Inflammatory macrophage (primary cell): ENCODE measurements at places on chromosomes 7 and 10.

GRCh38 chr10:1212571-1213141 is 156.5 kb downstream of the WDR37 start:
- DNase-seq, result no peak

- no peak for DNase-seq
Observed at GRCh38 chr7:39269034-39269433, 291.3 kb downstream of the POU6F2 start.

DNA sequence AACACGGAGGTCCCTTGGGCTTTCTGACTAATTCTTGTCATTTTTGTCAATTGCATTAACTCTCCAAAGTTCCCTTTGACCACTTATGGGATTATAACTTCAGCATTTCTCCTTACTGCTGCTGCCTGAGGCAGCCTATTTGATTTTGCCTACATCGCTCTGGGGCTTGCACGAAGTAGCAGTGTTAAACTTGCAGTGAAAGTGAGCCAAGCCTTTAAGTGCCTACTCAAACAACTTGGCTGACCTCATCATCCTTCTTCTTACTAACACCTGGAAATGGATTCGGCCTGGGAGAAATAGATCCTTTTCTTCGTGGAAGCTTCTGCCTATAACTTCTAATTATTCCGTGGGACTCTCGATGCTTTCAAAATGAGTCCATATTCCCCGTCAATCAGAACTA is 76.6 kb downstream of the DGKB start:
- no peak for DNase-seq

GRCh38 chr10:85602306-85602705 is 764.3 kb downstream of the GRID1 start:
- DNase-seq, result no peak

DNA sequence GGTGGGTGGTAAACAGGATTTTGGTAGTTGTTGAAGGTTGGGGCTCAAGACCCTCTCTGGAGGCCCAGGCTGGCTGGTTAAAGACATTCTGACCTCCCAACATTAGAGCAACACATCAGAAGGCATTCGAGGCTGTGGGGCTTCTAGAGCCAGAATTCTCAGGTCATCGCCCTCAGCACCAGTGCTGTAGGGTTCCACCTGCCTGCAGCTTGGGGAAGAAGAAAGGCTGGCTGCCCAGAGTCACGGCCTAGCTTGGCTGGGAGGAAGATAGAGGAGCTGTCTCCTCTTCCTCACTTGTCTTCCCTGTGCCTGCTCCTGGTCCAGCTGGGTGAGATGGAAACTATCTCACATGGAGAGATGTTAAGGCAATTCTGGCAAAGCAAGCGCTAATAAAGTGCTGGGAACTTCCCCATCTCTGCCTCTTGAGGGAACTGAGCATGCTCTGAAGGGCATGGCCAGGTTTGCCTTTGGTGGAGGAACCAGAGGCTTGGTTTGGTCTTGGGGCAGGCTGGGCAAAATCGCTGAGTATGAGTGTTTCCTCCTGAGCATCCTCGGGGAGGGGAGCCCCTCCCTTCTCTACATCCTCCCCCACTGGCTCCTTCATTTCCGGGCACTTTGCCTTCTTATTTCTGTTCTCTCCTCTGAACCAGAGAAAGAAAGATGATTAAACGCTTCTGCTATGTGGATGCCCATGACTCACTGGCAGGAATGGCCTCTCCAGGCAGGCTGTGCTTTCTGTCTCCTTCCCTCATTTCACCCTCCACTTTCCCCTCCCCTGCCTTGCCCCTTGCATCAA is 509.0 kb upstream of the PODXL start:
- no peak for DNase-seq

- DNase-seq, result no peak
Observed at GRCh38 chr7:4234886-4235285, 447.2 kb upstream of the FOXK1 start.

DNA sequence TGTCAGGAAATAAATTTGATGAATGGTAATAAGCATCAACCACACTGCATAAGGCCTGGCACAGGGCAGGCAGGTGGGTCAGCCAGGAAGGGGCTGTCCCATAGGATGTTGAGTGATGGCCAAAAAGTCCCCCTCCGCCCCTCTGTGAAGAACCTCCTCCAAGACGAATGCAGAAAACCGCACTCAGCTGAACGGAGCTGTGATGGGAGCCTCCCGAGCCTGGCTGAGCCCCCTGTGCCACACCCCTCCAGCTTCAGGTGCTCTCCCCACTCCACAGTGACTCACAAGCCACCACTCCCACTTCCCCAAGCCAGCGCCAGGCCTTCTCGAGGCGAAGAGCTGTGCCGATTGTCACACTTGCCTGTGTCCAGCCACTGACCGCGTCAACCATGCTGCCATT is 184.2 kb downstream of the MAD1L1 start:
- no peak for DNase-seq

DNA sequence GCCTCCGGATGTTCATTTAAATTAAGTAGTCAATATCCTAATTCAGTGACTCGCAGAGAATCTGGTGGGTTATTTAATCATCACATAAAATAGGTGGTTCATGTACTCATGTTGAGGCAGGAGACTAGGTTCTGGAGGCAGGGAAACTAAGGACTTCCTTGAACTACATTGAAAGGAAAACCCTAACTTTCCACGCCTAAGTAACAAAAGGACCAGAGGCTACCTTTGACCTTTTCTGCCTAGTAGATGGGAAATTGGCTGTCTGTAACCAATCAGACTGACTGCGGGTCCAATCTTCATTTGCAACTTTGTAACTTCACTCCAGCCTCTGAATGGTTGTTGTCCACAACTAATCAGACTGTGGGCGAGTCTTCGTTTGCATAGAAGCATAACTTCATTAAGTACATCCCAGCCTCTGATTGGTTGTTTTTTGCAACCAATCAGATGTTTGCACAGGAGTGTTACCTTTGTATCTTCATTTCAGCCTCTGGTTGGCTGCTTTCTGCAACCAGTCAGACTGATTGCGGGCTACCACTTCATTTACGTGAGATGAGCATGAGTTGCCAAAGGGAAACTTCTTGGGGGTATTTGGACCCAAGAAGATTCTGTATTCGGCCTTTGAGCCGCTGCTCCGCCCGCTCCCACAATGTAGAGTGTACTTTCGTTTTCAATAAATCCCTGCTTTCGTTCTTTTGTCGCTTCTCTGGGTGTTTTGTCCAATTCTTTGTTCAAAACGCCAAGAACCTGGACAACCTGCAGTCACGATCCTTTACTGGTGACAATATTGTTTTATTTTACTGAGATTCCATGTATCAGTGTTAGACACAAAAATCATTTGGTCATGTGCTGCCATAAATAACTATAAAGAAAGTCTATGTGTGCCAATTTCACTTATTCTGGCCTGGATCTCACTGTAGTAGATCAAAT is 1.7 kb upstream of the ST7 start:
- DNase-seq, result no peak

GRCh38 chr10:72257051-72257892 is 16.5 kb upstream of the DDIT4 start:
- DNase-seq, result peak; percentile 87

DNA sequence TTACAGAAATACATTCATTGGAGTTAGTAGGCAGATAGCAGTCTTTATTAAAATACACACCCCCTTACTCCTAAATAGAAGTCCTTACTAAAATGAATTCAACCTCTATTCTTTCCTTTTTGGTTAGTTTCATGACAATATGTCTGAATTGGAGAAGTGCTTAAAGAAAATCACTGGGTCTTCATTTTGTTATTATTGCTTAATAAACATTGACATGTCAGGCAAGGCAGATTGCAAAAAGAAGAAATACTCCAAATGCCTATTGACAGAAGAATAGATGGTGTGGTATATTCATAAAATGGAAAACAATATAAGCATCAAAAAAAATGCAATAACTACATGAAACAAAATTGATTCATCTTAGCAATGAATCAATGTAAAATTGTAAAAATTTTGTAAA is 135.5 kb downstream of the TMEM26 start:
- no peak for DNase-seq

GRCh38 chr10:24872790-24873182 is 79.6 kb downstream of the PRTFDC1 start:
- no peak for DNase-seq

- DNase-seq, result no peak
Observed at GRCh38 chr10:26721561-26721960, 24.1 kb downstream of the PDSS1 start.

DNA sequence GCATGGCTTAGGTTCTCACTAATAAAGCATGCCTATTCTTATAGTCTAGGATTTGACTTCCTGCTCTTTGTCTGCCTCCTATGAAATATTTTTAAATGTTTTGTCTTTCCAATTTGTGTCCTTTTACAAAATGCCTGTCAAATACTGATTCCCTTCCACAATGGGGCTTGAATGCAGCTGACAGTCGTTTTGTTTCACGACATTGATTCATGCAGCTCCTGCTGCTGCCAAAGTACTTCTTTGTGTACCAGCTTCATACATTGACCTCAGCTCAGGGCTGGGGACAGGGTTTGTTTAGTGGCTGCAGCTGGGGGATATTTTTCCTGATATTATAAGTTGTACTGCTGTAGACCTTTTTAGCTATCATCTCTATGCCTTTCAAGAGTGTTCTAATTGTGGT is 371.9 kb upstream of the CHRM2 start:
- DNase-seq, result no peak

DNA sequence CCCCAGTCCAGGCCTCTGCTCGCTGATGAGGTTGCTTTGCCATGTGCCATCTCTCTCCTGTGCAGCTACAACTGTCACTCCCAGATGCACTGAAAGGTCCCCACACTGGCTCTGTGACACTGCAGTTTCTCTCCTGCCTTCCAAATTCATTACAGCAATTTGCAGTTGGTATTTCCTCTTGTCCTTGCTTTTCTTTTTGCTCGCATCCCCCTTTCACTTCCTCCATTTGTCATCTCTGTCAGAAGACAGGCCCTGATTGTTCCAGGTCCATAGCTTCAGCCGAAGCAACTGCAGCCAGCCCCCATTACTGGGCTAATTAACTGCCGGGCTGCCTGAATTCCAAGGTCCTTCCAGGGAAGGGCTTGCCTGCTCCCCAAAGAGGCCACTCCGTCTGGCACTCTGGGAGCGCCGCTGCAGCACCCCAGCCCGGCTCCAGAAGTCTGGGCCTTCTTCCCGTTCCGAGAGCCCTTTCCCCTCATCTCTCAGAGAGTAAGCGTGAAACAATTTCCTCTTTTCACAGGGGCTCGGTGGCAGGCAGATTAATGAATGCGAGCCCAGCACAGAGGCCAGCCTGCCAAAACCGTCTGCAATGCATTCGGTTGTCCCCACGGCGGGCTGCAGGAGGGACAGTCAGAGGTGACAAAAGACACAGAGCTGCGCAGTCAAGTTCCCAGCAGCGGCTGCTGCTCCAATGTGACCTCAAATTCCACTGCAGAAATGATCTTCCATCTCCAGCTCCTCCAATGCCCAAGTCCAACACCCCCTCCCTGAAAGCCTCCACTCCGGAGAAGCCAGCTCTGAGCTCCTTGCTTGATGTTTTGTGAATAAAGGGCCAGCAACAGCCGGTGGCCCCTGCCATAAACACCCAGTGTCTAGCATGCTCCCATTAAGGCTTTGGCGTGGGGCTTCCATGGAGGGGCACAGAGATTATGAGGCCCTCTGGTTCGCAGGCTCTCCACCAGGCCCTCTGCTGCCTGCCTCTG is 279.4 kb upstream of the HABP2 start:
- peak; percentile 76 for DNase-seq

DNA sequence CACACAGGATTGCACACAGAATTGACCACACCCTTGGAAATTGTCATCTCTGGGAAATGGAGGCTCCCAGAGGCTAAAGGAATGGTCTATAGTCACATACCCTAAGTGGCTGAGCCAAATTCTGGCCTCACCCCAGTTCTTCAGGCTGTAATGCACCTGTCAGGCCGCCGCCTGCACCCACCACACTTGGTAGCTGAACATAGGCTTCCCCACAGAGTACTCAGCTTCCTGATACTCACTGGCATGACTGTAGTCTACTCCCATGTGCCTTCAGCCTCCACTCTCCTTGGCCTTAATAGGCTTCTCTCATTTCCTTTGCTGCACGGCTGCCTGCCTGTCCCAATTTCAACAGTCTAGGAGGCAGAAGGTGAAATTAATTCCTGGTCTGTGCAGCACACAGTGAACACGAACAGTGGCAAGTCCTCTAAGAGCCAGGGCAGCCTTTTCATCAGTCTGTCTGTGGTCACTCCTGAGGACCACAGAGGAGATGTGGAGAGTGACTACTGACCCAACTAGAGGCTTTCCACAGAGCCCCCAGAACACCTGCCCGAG is 42.5 kb downstream of the NUDCD3 start:
- DNase-seq, result no peak

DNA sequence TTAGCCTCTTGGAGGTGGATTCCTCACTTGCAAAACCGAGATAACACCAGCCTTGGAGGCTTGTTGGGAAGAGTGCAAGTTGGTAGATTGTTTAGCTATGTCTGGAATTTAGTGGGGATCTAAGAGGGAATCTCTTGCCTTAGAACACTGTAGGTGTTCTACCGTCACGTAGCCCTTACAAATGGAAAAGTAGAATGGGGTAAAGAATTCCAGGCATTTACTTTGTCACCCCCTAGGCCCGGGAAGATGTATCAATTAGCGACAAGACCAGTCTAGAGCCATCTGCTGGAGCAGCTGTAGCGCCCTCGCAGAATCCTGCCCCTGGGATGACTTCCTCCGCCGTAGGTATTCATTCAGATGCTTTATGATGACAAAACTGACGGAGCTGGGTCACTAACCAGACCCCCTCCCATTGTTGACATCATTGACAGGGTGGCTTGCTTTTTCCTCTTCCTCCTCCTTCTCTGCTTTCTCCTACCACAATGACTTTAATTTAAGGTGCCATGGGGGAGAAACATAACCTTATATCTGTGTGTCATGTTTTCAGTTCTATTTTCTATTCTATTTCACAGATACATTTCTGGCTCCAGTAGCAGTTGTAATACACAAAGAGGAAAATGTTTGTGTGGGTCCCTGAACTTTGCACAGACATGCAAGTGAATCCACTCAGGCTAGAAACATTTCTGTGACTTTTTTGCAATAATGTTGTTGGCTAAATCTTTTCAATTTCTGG is 262.6 kb upstream of the LYZL1 start:
- no peak for DNase-seq

GRCh38 chr10:116597543-116597942 is 6.8 kb downstream of the PNLIPRP1 start:
- DNase-seq, result no peak

DNA sequence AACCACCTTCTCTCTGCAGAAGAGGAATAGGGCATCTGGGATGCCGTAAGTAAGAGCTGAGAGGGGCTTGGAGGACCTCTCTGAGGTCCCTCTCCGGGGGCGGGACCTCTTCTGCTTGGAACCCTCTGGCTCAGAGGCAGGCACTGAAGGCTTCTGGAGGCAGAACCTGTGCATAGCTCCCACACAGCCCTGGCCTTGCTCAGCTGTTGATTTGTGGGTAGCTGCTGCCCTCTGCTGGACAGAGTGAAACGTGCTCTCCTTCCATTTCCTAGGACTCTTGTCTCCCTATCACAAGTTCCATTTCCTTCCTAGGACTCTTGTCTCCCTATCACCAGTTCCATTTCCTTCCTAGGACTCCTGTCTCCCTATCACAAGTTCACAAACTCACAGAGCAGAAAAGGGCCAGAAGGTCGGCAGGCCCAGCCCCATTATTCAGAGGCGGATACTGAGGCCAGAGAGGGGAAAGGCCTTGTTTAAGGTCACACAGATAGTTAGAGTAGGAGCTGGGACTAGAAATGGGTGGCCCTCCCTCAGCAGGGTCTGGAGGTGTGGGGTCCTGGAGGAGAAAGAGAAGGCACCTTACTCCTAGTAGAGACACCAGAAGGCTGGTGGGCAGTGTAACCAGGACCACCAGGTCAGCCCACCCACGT is 30.3 kb upstream of the GARS1 start:
- peak; percentile 86 for DNase-seq

GRCh38 chr7:20301311-20301939 is 29.3 kb upstream of the ITGB8 start:
- peak; percentile 86 for DNase-seq

GRCh38 chr10:70562036-70562755 is 40.3 kb downstream of the PRF1 start:
- no peak for DNase-seq

- DNase-seq, result no peak
Observed at GRCh38 chr7:13115157-13115772, 427.8 kb downstream of the ARL4A start.
